ENCODE measurements at places on chromosomes 3 and 15.

DNA sequence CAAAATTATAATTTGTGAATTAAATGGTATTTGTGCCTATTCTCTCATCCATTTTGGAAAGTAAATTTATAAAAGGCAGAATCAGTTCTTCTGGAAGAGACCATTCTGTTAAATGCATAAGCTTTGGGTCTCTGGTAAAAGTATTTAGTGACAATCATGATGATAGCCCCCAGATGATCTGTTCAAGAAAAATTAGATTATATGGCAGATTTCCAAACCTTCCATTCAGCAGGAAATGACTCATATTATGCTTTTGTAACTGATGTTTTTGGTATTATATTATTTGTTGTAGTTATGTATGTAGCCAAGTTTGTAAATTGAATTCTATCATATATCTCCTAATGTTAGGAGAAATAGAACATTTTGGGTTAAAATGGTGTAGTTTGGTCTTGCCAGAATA is 340.8 kb upstream of the DPH6 start:
- DNase-seq, result no peak

DNA sequence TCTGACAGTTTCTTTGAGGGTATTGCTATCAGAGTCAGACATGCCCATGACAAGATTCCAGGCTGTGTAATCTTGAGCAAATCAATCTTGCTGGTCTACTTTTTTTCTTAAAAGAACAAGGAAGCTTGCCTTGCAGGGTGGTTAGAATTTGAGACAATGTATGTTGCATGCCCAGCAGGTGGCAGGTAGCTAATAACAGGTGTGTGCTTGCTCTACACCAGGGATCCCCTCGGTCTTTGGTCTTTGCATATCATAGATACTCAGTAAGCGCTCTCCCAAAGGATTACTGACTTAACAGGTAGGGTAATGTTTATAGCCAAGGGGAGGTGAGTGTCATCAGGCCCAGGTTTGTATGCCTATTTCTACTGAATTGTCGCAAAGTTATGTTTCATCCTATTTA is 37.3 kb downstream of the CACNA1D start:
- no peak for DNase-seq

DNA sequence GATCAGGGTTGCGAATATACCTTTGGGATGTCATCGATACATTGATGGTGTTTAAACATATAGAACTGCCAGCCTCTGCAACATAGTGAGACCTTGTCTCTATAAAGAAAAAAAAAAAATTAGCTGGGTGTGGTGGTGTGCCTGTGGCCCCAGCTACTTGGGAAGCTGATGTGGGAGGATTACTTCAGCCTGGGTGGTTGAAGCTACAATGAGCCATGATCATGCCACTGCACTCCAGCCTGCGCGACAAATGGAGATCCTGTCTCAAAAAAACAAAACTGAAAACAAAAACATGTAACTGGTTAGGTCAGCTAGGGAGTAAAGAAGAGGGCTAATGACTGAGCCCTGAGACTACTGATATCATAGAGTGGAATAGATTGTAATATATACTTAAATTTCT is 30.7 kb upstream of the MGA start:
- DNase-seq, result no peak

DNA sequence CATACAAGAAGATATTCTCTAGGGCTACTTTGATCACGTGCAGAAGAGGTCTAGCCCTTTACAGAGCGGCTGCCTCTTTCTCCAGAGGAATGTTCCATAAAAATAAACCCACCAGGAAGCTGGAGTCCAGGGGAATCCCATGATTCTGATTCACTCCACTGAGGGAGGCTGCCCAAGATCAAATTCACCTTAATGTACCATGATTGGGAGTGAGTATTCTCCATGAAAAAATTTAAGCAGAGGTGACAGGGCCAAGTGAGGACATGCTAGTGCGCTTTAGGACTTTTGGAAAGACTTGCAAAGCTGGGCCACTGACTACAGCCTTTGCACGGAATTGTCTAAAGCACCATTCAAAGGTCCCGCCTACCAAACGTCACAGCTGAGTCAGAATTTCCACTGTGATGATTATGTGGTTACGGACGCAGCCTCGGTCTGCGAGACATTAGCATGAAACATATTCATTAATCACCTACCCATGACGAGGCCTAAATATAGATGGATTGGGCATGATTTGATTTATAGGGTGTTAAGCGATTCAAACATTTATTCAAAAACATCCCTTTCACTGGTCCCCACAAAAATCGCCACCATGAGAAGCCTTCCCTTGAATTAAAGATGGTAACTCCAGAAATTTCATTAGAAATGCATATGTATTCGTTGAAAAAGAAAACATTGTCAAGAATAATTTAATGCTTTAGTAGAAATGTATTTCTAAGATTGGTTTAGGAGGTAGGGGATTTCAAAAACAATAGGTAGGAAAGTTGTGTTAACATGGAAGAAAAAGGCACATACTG is 152.6 kb downstream of the GREM1 start:
- peak; percentile 37 for DNase-seq

GRCh38 chr3:172839679-172840078 is 89.2 kb downstream of the ECT2 start:
- DNase-seq, result no peak

- DNase-seq, result no peak
Measured at GRCh38 chr3:180175572-180175971, 138.8 kb upstream of the PEX5L start.

DNA sequence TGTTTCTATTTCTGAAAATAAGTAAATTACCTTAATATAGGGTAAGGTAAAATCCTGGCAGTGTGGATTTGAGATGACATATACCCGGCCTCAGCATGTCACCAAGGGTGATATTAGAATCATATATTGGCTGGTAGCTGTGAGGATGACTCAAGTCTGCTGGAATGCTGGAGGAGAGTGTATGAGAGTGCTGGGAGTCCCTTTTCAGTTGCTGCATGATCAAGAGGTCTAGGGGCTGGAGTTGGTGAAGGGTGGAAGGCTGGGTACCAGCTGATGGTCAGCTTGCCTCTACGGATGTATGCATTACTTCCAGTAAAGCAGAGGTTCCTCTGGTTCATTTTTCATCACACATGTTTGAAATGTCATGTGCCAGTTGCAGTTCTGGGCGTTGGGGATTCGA is 40.6 kb downstream of the SLC25A26 start:
- DNase-seq, result no peak

DNA sequence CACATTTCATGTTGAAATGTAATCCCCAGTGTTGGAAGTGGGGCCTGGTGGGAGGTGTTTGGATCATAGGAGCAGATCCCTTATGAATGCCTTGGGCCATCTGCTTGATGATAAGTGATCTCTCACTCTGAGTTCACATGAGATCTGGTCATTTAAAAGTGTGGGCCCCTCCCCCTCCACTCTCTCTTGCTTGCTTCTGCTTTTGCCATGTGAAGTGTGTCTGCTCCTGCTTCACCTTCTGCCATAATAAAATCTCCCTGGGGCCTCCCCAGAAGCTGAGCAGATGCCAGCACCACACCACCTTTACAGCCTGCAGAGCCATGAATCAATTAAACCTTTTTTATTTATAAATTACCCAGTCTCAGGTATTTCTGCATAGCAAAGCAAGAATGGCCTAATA is 14.2 kb upstream of the CD200R1L start:
- no peak for DNase-seq

DNA sequence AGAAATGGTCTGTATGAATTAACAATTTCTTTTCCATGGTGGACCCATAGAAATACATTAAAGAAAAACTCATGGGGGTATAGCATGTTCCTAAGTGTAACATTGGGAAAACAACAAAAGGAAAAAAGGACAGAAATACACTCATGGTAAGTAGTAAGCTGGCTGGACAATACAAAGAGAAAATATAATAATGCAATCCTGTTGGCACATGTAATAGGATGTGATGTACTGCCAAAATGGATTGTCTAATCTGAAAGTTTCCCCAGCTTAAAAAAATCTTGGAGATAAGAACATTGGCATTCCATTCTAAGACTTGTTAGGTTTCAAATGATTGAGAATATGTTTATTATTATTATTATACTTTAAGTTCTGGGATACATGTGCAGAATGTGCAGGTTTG is 128.1 kb downstream of the MBNL1 start:
- DNase-seq, result no peak

DNA sequence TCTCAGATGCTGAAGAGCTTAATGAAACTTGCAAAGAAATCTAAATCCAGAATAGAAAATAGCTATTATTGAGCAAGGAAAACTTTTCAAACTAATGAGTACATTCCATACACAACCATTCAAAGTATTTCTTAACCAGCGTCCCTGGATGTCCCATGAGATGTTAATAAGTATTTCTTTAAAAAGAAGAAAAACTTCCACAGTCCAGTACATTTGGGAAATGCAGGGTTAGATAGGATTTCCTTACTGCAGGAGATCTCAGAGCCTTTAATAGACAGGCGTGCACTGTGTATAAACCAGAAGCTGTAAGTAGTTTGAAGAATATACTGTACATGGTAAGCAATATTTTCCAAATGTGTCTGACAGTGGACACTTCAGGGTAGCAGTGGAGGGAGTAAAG is 29.6 kb upstream of the BHLHE40 start:
- no peak for DNase-seq

GRCh38 chr3:126826693-126827092 is 122.7 kb downstream of the CHCHD6 start:
- DNase-seq, result no peak

- no peak for DNase-seq
Measured at GRCh38 chr15:28273873-28274610, 47.9 kb downstream of the HERC2 start.

DNA sequence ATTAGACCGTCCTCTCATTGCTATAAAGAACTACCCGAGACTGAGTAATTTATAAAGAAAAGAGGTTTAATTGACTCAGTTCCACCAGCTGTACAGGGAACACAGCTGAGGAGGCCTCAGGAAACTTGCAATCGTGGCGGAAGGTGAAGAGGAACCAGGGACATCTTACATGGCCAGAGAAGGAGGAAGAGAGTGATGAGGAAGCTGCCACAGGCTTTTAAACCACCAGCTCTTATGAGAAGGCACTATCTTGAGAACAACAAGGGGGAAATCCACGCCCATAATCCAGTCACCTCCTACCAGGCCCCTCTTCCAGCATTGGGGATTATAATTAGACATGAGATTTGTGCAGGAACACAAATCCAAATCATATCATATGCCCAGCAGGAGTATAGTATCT is 138.5 kb downstream of the ALCAM start:
- DNase-seq, result no peak

GRCh38 chr3:113128386-113129015 is 82.9 kb upstream of the BOC start:
- DNase-seq, result no peak

DNA sequence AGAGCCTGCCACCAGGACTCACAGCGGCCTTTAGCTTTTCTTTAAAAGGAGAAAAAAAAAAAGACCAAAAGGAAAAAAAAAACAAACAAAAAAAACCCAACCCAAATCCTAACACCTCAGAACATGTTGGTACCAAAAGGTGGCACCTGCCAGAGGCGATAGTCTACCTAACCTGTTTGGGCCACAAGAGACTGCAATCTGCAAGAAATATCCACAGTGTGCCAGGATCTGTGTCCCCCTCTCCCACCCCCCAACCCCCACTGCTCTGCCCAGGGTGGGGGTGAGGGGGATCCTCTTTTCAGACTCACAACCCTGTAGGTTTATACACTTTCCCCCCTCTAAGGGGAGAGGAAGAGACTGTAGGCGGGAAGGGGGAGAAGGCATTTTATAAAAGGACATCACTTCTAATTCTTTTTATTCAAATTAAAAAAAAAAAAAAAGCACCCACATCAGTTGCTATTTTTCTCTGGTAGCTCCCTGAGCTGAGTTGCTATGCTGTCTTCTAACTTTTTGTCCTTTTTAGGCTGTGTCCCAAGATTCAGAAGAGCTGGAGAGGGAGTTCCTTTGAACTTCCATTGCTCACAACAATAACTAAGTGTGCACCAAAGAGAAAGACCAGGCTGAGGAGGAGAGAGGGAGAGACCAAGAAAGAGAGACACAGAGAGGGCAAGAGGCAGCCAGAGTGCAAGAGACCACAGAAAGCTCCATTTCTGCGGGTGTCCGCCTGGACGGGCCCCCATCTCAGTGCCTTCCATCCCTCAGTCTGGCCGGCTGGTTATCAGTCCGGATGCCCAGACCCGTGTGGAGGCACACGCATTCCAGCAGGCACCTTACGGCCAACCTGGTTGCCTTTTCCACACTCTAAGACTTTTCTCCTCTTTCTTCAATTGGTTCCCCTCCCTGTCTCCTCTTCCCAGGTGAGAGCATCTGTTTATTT is 48.9 kb downstream of the TLE3 start:
- DNase-seq, result no peak

DNA sequence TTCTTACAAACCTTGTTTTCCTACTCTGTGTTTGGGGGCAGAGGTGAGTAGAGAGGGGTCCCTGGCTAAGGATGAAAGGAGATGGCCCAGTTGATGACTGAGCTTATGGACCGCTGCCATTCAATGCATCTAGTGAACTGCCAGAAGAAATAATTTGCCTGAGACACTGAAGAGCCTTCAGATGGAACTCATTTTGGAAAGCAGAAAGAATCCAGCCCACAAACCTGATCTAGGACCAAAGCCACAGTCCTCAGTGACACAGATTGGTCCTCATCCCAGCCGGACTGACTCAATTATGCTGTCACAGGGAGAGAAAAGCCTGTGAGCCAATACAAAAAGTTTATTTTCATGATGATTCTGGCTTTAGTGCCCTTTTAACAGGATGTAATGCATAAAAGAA is 82.7 kb downstream of the CD47 start:
- DNase-seq, result no peak

DNA sequence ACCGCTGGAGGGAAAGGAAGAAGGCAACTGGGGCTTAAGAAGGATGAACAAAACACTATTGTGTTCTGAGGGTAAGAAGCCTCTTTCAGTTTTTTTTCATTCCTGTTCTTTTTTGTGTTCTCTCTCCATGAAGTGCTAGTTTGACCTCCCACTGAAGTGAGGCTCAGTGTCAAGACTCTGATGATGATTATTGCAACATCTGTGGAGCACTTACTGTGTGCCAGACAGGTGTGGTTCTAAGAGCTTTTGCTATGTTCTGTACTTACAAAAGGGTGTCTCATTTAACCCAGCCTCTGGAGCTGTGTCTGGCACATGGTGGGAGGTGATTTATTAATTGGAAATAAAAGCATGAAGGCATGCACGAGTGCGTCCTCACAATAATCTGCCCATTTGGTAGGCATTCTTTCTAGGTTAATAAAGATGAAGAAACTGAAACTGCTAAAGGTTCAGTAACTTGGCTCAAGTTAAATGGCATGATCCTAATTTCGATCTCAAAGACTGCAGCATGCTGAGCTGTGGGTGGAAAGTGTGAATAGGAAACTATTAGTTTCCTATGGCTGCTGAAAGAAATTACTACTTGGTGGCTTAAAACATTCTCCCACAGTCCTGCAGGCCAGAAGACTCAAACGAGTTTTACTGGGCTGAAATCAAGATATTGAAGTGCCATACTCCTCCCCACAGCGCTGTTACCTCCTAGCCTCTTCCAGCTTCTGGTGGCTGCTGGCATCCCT is 38.5 kb upstream of the VEPH1 start:
- no peak for DNase-seq

DNA sequence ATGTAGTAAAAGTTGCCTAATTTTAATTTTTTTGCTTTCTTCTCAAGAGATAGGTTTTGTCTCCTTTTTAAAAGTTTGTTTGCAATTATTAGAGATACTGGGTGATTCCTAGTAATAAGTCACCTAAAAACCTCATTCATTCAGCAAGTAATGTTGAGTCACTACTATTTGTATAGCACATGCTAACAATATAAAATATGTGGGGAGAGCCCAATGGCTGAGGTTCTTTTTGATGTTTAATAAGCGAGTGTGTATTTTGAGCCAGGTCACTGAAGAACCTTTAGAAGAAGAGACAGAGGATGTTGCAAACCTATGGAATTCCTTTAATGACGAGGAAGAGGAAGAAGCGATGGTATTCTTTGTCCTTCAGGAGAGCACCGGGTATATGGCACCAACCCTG is 123.7 kb upstream of the CHRM5 start:
- no peak for DNase-seq
